ENCODE measurements at places on chromosomes 16 and 17.
A peak's percentile ranks its signal among the peaks of the same experiment; 100 is the strongest.

DNA sequence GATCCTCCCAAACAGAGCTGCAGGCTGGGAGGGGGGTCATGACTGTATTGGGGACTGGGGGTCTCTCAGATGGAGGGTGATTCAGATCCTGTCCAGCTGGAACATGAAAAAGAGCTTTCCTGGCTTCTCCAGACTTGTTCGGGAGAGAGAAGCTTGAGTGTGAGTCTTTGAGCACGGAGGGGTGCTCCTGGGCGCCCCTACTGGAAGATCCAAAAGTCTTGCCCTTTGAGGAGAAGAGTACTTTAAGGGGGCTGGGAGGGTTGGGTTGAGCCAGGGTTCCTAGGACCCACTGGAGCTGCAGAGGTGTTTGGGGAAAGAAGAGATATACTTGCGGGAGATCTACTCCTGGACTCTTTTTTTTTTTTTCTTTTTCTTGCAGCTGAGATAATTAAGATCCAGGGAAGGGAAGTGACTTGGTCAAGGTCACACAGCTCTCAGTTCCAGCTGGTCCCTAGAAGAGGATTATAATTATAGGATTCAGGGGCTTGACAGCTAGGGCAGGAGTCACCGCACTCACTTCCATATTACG is 8.4 kb downstream of the RARA start:
- peak; percentile 75 for DNase-seq

DNA sequence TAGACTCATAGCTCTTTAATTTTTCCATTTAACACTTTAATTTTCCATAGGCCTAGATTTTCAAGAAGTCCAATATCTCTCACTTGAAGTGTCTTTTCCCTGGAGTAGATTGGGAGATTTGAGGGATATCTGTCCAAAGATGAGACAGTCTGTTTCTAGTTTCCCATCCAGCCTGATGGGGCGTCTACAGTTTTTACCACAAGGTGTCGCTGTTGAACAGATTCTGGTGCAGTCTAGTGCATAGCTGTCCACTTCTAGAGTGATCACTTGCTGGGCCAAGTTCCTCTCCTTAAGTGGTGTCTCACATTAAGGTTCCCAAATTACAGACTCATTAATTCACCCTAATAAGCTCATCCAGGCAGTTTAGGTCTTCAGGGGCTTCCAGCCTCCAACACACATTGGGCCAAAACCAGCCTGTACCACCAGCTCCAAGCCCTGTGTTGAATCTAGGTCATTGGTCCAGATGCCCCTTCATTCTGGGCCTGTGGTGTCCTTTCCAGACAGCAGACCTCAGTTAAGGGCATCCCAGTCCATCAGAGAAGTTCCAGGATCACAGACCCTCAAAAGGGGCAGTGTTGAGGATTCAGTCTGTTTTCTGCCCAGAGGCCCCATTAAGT is 9.4 kb downstream of the SNX20 start:
- peak; percentile 22 for DNase-seq

GRCh38 chr16:25395528-25395927 is 137.9 kb upstream of the ZKSCAN2 start:
- DNase-seq, result no peak

GRCh38 chr17:1227917-1228780 is 42.1 kb upstream of the BHLHA9 start:
- no peak for DNase-seq

- DNase-seq, result no peak
These were observed 6.2 kb downstream of the SLC13A5 start for GRCh38 chr17:6706996-6707395.

DNA sequence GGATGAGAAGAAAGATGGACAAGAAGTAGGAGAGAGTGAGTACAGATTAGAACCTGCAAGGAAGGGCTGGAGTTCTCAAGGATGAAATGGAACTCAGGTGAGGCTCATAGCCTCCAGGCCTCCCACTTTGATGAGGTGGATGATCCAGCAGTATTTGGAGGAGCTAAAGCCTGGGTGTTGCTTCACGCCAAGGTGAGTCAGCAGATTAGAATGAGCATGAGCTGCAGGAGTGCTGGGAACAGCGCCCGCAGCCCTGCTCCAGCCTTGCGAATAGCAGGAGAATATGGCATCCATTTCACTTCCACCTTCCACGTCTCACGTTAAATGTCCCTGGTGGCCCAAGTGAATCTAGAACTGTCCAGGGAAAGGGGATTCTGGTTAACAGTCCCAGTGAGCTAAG is 94.4 kb upstream of the CPHXL start:
- peak; percentile 3 for DNase-seq

- DNase-seq, result peak; percentile 89
These were observed 2.5 kb upstream of the MAP3K14 start for GRCh38 chr17:45319239-45319703.

GRCh38 chr17:2690165-2691068 is 21.1 kb downstream of the CLUH start:
- no peak for DNase-seq

GRCh38 chr17:67215991-67216421 is 29.0 kb downstream of the HELZ start:
- DNase-seq, result no peak

DNA sequence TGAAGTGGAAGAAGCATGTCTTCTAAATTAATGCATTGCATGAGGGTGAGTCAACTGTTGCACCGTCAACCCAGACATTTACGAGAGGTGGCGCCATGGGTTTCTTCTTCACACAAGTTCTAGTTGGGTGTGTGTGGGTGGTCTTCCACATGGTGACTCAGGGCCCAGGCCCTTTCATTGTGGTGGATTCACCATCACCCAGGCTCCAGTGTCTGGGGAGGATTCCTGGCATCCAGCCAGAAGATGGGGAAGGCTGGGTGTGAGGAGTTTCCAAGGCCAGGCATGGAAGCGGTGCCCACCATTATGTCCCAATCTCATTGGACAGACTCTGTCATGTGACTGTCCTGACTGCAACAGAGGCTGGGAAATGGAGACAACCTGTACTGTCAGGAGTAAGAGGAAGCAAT is 21.4 kb upstream of the JPH3 start:
- no peak for DNase-seq

DNA sequence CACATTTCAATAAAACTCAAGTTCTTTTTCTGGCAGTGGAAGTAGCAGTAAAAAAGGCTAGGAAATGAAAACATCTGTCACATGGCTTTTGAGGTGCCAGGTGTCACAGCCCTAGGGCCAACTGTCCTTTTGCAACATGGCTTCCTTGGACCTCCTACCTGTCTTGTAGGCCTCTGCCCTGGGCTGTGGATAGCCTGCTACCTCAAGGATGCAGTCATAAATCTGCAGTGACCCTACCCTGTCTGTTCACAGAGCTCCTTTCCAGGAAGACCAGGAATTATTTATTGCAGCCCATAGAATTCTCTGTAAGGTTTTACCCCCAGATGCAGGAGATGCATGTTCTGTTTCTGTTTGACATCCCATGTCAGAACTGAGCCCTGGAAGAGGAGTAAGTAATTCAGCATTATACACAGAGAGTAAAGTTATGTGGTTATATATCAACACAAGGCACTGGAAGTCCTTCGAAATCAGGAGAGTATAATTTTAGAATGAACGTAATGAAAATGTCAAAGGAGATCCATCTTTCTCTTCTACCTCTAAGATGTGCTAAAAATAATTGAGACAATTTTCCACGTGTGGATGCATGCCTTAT is 172.6 kb downstream of the MAP2K4 start:
- no peak for DNase-seq
